ENCODE measurements at places on chromosomes 4 and X. TPM values are rescaled to one million over a fixed set of nuclear protein-coding genes. Genes with fewer than 3 reads are reported as not detected.

DNA sequence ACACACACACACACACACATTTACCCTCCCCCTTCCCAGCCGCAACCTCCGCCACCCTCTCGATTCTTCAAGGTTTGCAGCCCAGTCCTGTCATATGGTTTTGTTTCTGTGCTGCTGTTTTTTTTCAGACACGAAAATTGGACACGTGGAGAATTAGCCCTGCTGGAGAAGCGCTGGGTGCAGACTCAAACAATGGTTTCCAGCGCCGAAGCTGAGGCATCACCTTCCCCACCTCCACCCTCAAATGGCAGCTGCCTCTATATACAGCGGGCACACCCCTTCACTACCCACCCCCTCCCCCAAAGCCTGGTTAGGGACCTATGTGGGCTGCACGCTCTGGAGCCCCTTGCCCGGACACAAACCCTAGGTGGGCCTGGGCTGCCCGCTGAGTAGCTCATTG, 87.9 kb downstream of the BCOR start:
- H3K4me1 ChIP-seq: no peaks in the 10 kb centered on the region
- H3K36me3 ChIP-seq: no peaks in the 10 kb centered on the region
- H3K27ac ChIP-seq: no peak overlapping the region
- no peaks in the 10 kb centered on the region for H3K27me3 ChIP-seq
- DNase-seq: no peak

DNA sequence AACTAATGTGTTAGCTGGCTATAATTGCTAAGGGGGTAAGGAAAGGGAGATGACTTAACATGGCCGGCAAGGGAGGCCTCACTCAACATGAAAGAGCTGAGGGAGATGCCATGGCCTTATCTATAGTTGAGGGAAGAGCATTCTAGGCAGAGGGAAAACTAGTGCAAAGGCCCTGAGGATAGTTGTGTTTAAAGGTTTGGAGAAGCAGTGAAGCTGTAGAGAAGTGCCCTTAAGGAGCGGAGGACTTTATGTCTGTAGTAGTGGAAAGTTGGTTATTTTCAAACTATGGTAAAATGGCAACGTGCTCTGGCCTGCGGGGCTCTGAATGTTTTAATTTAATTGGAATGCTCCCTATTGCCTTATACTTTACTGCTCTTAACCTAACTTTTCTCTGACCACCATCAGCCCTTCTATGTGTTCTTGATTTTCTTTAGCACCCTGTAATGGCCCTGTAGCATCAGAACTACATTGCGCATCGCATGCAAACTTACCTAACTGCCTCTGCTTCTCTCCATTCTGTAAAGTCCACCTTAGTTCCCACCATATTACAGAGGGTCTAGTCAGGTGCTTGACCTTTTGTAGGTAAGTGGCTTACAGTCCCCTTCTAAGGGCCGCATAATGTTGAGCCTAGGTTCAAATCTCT, 35.8 kb downstream of the ERVMER34-1 start:
- H3K36me3 ChIP-seq: no peaks in the 10 kb centered on the region
- peaks cover 2% of the 10 kb centered on the region for H3K4me1 ChIP-seq
- no peak overlapping the region for H3K4me3 ChIP-seq
- no peaks in the 10 kb centered on the region for H3K27me3 ChIP-seq
- no peak overlapping the region for H3K27ac ChIP-seq

DNA sequence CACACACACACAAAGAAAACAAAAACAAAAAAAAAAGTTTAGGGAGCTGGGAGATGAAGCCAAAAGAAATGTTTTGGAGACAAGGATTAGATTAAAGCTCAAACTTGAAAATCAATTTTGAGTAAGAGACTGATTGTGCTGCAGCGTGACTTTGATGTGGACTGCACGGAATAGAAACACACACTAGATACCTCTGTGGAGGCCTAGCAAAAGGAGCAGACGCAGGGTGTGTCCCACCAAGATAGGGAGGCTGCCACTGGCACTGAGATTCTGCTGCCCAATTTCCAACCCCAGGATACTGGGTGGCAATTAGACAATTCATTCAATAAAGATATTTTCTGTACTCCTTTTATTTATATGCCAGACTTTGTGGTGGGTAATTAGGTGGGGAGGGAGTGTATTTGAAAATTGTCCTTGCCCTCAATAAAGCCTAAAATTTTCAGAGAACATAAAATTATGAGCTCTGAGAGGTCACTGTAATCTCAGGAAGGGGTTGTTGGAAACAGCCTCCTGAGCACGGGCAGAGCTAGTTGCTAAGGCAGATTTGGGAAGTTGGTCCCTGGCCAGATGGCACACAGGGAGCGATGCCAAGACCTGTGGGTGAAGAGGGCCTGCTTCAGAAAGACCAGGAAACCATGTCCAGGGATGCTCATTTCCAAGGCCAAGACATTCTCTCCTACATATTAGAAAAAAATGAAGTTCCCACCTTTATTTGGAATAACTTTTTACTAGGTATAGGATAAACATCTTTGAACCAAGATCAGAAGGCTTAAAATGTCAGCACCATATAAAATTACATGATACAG, 1.9 kb upstream of the PPP3CA start:
- H3K27me3 ChIP-seq: no peaks in the 10 kb centered on the region
- H3K27ac ChIP-seq: peak overlapping the region; percentile 91
- DNase-seq: peak; percentile 48
- no peaks in the 10 kb centered on the region for H3K36me3 ChIP-seq
- H3K4me1 ChIP-seq: peaks cover 4% of the 10 kb centered on the region
- no peak overlapping the region for H3K4me3 ChIP-seq

- no peak for DNase-seq
- H3K27ac ChIP-seq: peak overlapping the region; percentile 98
- H3K4me1 ChIP-seq: no peaks in the 10 kb centered on the region
- H3K27me3 ChIP-seq: no peaks in the 10 kb centered on the region
- H3K4me3 ChIP-seq: no peak overlapping the region
- H3K36me3 ChIP-seq: no peaks in the 10 kb centered on the region
Observed at GRCh38 chrX:153966841-153967535, 4.6 kb downstream of the HCFC1 start.

GRCh38 chr4:4735870-4736269, 123.6 kb upstream of the MSX1 start:
- DNase-seq: no peak
- no peaks in the 10 kb centered on the region for H3K4me1 ChIP-seq
- no peak overlapping the region for H3K27ac ChIP-seq
- no peaks in the 10 kb centered on the region for H3K27me3 ChIP-seq
- no peaks in the 10 kb centered on the region for H3K36me3 ChIP-seq

GRCh38 chr4:95422436-95422835, 126.3 kb downstream of the UNC5C start:
- H3K27ac ChIP-seq: no peak overlapping the region
- H3K4me3 ChIP-seq: no peak overlapping the region
- no peaks in the 10 kb centered on the region for H3K36me3 ChIP-seq
- no peaks in the 10 kb centered on the region for H3K27me3 ChIP-seq
- no peaks in the 10 kb centered on the region for H3K4me1 ChIP-seq

DNA sequence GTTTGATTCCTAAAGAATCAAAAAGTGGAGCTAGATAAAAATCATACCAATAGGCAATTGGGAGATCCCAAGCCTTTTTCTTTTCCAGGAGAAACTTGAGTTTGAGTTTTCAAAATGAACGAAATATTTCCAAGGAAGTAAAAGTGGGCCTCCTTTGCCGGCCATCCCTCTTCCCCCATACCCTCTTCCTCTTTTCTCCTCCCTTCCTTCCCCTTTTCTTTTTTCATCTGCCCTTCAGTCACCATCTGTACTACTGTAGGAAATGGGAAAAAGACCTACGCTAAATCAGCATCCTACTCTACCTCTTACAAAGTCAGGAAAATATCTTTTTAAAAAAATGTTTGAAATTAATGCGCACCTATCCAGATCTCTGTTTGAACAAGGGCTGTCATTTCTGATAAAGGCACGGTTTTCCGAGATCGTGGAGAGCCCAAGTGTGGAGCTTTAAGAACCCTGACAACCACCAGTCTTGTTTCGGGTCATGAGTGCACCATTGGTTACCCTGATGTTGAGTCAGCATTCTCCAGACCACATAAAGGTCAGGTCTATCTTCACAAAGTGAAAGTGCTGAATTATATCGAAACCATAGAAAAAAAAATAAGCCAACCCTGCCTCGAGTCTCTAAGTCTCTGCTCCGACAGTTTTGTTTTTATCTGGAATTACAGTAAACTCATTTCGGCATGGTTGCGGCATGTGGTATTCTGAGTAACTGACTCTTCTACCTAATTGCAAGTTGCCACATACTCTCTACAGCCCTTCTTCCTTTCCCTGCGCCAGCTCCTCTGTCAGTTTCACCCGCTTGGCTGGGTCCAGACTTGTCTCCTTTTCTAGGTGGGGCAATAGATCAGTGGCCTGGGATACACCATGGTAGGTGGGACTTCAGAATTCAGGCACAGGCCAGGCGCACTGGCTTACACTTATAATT, 140.2 kb upstream of the KLF3 start:
- no peak overlapping the region for H3K27ac ChIP-seq
- H3K36me3 ChIP-seq: no peaks in the 10 kb centered on the region
- H3K4me3 ChIP-seq: no peak overlapping the region
- H3K4me1 ChIP-seq: no peaks in the 10 kb centered on the region

GRCh38 chr4:2268357-2269205, 6.7 kb upstream of the MXD4 start:
- no peaks in the 10 kb centered on the region for H3K27me3 ChIP-seq
- no peak overlapping the region for H3K4me3 ChIP-seq
- H3K27ac ChIP-seq: no peak overlapping the region
- H3K4me1 ChIP-seq: peaks cover 10% of the 10 kb centered on the region
- DNase-seq: no peak

- H3K4me3 ChIP-seq: no peak overlapping the region
- no peaks in the 10 kb centered on the region for H3K36me3 ChIP-seq
- no peak overlapping the region for H3K27ac ChIP-seq
- no peaks in the 10 kb centered on the region for H3K4me1 ChIP-seq
Observed at GRCh38 chr4:121517241-121517640, 136.4 kb upstream of the QRFPR start.

GRCh38 chr4:163113921-163114713, 52.6 kb downstream of the NAF1 start:
- H3K4me1 ChIP-seq: no peaks in the 10 kb centered on the region
- H3K36me3 ChIP-seq: no peaks in the 10 kb centered on the region
- no peak overlapping the region for H3K27ac ChIP-seq

GRCh38 chrX:22970861-22971260, 28.9 kb upstream of the DDX53 start:
- DNase-seq: no peak
- H3K4me3 ChIP-seq: no peak overlapping the region
- no peaks in the 10 kb centered on the region for H3K27me3 ChIP-seq
- H3K27ac ChIP-seq: no peak overlapping the region

DNA sequence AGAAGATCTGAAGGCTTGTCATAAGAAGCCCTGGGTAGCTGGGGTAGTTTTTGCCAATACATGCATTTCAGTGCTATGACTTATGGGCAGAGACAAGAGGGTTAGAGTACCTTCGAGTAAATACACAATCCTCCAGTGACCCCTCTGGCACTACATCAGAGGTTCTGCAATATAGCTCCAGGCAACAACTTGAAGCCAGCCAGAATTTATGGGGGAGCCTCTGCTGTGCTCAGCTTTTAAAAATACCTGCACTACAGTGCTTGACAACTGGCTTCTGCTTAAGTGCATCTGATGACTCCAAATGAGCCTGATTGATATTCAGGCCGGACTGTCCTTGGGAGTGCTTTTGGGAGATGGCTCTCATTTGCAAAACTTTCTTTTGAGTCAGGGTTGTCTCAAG, 44.9 kb upstream of the SMAD1 start:
- H3K36me3 ChIP-seq: no peaks in the 10 kb centered on the region
- H3K27ac ChIP-seq: no peak overlapping the region
- H3K4me1 ChIP-seq: no peaks in the 10 kb centered on the region

- H3K27me3 ChIP-seq: no peaks in the 10 kb centered on the region
- H3K36me3 ChIP-seq: no peaks in the 10 kb centered on the region
- no peak overlapping the region for H3K27ac ChIP-seq
Observed at GRCh38 chrX:48960291-48960690, 2.9 kb upstream of the OTUD5 start.

DNA sequence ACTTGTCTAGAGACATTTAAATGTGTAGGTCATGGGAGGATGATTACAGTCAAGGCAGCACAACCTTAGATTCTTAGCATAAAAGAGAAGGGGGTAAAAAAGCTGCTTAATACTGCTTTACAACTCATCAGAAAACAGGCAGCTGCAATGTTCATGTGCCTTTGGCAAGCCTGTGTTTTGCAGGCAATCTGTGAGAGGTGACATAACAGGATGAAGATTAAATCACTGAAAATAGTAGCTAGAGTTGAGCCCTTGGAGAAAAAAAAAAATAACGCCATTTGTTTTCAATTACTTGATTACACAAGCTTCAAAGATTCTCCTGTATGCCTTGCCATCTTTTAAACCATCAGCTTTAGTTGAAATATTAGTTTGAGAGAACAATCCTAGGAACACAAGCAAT, 847.6 kb upstream of the LCORL start:
- H3K27ac ChIP-seq: no peak overlapping the region
- H3K4me1 ChIP-seq: no peaks in the 10 kb centered on the region
- no peak overlapping the region for H3K4me3 ChIP-seq
- H3K36me3 ChIP-seq: no peaks in the 10 kb centered on the region
- no peaks in the 10 kb centered on the region for H3K27me3 ChIP-seq
- DNase-seq: no peak

DNA sequence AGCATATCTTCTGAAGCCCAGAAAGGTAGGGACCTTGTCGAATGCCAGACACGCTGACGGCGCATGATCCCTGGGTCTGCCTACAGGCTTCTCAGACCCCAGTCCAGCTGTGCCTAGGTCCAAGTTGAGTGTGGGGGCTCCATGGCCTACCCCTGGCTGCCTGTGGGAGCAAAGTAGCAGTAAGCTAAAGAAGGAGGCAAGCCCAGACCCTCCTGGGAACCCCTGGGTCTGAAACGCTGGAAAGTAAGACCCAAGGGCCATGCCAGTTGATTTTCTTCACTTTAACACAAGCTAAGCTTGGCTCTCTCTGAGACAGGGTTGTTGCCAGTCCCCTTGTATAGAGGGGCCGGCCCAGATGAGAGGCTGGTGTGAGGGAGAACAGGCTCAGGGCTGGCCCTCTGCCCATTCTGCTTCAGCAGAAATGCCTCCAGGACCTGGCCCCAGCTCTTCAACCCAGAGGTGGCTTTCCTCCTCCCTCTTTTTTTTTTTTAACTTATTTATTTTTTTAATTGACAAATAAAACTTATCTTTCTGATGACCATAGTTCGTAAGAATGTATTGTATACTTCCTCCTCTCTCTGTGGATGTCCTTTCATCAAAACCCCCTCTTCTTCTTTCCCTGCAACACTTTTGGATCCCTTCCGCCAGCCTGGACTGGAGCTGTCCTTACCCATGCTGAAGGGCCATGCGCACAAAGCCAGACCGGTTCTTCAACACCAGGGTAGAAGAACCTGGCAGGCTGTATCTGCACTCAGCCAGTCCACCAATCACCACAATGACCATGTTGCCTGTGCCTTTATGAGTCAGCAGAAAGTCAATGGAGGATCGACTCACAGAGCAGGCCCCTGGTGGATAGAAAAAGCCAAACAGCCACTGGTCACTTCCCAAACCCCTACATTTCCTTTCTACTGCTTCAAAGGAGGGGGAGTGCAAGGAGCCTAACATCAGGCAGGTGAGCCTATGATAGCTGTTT, 7.1 kb downstream of the AWAT2 start:
- H3K4me3 ChIP-seq: no peak overlapping the region
- peak; percentile 27 for DNase-seq
- H3K4me1 ChIP-seq: no peaks in the 10 kb centered on the region
- H3K36me3 ChIP-seq: no peaks in the 10 kb centered on the region
- H3K27ac ChIP-seq: no peak overlapping the region
- H3K27me3 ChIP-seq: no peaks in the 10 kb centered on the region

CAPN6 gene
- 7.8 TPM for total RNA-seq

TMEM31 gene
- total RNA-seq: 7.6 TPM

ARHGAP6 gene
- total RNA-seq: 73.7 TPM

CT45A10 gene
- total RNA-seq: 13.8 TPM

All from prostate gland (tissue), 2 donors.